ENCODE measurements at places on chromosomes 3 and 15.
A peak's percentile ranks its signal among the peaks of the same experiment; 100 is the strongest.

DNA sequence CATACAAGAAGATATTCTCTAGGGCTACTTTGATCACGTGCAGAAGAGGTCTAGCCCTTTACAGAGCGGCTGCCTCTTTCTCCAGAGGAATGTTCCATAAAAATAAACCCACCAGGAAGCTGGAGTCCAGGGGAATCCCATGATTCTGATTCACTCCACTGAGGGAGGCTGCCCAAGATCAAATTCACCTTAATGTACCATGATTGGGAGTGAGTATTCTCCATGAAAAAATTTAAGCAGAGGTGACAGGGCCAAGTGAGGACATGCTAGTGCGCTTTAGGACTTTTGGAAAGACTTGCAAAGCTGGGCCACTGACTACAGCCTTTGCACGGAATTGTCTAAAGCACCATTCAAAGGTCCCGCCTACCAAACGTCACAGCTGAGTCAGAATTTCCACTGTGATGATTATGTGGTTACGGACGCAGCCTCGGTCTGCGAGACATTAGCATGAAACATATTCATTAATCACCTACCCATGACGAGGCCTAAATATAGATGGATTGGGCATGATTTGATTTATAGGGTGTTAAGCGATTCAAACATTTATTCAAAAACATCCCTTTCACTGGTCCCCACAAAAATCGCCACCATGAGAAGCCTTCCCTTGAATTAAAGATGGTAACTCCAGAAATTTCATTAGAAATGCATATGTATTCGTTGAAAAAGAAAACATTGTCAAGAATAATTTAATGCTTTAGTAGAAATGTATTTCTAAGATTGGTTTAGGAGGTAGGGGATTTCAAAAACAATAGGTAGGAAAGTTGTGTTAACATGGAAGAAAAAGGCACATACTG is 152.6 kb downstream of the GREM1 start:
- DNase-seq, result peak; percentile 2

DNA sequence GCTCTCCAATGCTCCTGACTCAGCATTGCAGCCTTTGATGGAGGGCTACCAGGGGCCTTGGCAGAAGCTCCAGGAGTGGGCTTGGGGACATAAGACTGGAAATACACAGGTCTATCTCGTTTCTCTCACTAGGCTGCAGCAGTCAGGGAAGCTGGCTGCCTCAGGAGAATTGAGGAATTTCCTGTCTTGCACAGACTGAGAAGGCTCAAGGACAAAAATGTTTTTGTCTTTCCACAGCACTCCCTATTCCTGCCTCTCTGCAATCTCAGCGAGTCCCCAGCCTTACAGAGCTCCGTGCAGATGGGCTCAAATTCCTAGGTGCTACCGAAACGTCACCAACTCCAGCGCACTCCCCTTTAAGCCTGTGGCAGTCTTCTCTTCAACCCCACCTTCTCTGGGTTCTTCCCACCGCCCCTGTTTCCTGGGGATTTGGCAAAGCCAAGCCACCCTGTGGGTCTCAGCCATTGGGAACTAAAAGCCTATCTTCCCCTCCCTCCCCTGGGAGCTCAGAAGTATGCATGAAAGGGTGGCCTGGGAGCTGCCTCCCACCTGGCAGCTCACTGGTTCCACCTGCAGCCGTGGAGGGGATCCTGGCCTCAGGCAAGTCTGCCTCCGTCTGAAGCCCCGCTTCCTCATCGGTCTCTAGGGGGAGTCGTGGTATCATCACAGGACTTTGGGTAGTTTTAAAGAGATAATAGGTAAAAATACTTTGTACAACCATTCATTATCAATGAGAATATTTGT is 322.6 kb upstream of the FRG2C start:
- no peak for DNase-seq

DNA sequence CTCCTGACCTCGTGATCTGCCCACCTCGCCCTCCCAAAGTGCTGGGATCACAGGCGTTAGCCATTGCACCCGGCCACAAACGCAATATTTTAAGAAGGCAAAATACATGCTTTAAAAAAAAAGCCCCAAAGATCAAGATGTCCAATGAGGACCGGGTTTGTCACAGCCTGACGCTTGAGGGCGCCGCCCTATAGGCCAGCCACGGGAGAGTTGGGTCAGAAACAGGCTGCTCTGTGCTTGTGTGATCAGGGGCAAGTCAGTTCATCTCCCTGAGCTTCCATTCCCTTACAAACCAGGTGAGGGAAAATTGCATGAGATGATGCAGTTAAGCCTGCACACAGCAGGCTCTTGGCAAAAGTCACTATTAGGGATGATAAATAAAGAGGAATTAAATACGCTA is 23.9 kb downstream of the FAM174B start:
- DNase-seq, result no peak

DNA sequence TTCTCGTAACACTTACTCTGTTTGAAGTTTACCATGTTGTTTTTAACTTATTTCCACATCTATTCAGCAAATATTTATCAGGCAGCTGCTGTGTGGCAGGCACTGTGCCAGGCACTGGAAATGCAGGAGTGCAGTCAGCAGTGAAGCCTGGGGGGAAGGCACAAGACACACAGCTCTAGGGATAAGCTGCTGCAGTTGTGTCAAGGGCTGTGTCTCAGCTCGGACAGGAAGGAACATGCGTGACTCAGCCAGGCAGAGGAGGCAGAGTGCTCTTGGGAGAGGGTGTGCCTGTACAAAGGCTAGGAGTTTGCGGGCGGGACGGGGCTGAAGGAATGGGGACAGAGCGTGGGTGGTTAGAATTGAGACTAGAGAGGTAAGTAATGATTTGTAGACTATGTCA is 24.7 kb downstream of the LYSMD4 start:
- no peak for DNase-seq

- no peak for DNase-seq
Observed at GRCh38 chr15:96264351-96264798, 66.1 kb upstream of the NR2F2 start.

DNA sequence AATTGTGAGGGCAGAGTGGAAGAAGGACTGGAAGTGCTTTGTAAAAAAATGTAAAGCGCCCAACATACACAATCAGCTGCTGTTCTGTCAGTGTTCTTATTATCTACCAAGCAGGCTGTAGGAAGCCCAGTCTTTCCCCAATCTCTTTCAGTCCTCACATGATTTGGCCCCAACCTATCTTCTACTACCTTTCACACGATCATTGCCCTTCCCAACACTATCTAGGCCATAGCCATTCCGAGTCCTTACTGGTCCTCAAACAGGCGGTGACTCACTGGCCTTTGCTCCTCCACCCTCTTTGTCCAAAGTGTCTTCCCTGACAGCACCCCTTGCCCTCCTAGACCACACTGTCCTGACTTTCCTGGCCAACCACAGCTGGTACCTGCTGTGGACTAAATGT is 861 bp upstream of the RFT1 start:
- no peak for DNase-seq

GRCh38 chr15:80450811-80451321 is 46.7 kb downstream of the ARNT2 start:
- DNase-seq, result no peak

DNA sequence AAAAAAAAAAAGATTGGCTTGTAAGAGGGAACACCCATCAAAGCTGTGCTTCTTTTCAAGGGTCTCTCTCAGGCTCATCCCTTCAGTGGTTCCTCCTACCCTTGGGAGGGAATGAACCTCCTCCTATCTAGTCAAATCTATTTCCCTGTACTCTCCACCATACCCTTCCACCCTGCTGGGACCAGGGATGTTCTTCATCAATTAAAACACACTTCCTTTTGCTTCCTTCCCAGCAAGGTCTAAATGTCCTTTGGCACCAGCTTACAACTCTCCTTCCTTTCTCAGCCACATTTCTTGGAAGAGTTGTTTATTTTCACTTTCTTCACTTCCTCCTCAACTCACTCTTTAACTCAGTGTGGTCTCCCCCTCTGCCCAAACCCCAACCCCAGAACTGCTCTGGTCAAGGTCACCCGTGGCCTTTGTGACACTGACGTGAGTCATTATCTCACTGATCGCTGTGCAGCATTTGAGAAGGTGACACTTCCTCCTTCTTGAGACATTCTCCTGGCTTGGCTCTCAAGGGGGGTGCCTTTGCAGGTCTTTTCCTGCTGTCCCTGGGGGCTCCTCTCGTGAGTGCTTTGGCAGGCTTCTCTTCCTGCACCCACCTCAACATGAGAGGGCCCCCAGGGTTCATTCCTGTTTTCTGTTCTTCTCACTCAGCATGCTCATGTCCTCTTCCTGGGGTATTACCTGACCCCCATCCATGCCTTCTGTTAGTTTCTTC is 210.5 kb upstream of the TLE3 start:
- no peak for DNase-seq

- peak; percentile 98 for DNase-seq
Observed at GRCh38 chr15:82540055-82540983, at the start of gene RPS17. Gene RPS17, minus strand, starts transcription at chr15:82540457. Its CDS starts 29 bp downstream, at chr15:82540428.

- DNase-seq, result no peak
Observed at GRCh38 chr15:73889053-73889761, 15.8 kb downstream of the TBC1D21 start.

DNA sequence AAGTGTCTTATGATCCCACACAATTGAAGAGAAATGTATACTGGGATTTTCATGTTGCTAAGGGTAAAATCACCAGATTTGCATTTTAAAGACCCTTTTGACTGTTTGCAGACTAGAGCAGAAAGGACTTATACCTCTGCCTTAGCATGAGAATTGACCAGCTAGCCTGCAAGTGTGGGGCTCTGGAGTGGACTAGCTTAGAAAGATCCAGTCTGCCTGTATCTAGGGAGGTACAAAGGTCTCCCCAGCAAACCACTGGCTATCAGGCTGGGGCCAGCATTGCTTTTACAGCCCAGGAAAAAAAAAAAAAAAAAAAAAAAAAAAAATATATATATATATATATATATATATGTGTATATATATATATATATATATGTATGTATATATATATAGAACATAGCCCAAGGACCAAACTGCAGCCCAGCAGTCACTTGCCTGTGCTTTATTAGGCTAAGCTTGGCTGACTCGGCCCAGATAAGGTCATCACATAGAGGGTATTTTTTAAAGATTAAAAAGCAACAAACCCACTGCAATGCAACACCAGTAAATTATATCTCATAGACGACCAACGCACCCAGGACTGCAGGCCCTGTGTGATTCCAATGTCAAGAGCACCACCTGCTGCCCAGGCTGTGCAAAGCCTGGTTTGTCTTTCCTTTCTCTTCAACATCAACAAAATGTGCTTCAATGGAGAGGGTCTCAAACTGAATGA is 63.7 kb downstream of the DCLK3 start:
- no peak for DNase-seq

GRCh38 chr3:102441832-102442231 is 7.0 kb downstream of the ZPLD1 start:
- DNase-seq, result no peak

DNA sequence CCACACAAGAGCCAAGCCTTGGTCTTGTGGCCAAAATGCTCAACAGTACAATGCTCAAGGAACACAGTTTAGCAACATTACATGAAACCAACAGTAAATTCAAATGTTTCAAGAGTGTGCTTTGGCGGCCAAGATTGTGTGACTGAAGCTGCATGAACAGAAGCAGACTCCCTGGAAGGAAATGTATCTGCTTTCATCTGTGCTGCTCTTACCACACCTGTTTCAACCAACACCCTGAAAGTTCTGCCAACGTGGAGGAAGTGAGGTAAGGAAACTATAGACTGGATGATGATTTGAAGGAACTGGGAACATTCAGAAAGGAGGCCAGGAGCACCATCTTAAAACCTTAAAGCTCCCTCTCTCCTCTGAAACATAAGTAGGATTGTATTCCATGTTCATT is 55.7 kb downstream of the MB21D2 start:
- DNase-seq, result no peak

- DNase-seq, result no peak
Observed at GRCh38 chr3:38605981-38606380, 43.5 kb downstream of the SCN5A start.

GRCh38 chr3:48847053-48847503 is 596 bp downstream of the PRKAR2A start:
- DNase-seq, result peak; percentile 15

GRCh38 chr3:115877615-115877899 is 254.2 kb downstream of the GAP43 start:
- no peak for DNase-seq

GRCh38 chr15:78204351-78205309 is 29.7 kb downstream of the ACSBG1 start:
- no peak for DNase-seq

DNA sequence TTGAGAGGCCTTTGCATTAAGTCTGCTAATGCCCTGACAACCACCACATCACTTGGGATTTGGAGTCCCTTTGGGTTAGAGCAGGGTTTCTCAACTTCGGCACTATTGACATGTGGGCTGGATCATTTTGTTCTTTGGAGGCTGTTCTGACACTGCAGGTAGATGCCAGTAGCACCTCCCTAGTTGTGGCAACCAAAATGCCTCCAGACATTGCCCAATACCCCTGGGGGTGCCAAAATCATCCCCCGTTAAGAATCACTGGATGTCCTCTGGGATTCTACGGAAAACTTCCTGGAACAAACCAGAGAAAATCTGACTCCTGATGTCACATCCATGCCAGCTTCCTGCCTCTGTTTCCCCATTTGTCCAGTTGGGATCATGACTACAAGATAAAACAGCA is 37.2 kb upstream of the BLM start:
- no peak for DNase-seq

- DNase-seq, result no peak
Observed at GRCh38 chr3:97264180-97264579, 449.8 kb downstream of the EPHA6 start.

GRCh38 chr3:124919756-124920155 is 14.8 kb downstream of the MUC13 start:
- no peak for DNase-seq

GRCh38 chr3:102826636-102827035 is 391.8 kb downstream of the ZPLD1 start:
- DNase-seq, result no peak

GRCh38 chr3:183937601-183938286 is 53.1 kb upstream of the PARL start:
- DNase-seq, result no peak

DNA sequence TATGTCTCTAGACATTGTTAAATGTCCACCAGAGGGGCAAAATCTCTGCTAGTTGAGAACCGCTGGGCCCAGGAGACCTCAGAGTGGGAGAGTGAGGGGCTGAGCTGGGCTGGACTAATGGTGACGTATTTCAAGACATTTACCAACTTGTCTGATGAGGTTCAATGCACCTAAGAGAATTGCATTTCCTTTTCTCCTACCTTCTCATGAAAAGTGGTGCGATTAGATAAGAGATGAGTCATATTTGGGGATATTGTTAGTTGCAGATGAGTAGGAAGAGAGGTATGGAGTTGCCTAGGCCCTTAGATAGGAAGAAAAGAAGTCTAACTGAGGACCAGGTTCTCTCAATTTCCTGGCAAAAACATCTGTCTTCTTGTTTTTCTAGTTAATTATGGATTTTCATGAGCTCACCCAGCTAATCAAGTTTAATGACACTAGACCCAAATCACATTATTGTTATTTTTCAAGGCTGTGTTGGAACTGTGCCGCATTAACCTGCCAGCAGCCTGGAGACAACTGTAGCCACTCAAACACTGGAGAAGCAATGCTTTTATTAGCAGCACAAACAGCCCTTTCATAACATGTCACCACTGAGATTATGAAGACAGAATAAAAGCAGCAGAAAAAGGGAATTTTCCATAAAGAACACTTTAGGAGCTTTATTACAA is 144.2 kb downstream of the PDCD6IP start:
- DNase-seq, result no peak
